LHCN-M2 (cell line): ENCODE measurements at places on chromosomes 4 and X. TPM values are rescaled to one million over a fixed set of nuclear protein-coding genes. Genes with fewer than 3 reads are reported as not detected.
A peak's percentile ranks its signal among the peaks of the same experiment; 100 is the strongest.

DNA sequence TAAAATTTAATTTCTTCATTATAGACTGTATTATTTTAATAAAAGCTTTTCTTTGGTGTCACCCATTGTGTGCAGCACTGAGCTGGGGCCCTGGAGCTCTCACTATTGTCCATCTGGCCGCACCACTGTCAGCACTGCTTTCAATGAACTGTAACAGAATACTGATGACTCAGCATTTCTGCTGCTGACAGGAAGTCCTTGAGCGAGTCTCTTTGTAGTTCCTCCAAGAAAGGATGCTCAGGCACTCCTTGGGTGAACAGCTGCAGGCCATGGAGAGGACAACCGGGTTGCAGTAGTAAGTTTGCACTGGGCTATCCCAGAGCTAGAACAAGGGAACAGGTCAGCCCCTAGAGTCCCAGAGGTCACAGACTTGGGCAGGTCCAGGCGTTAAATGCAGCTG lies 81.6 kb downstream of the SORBS2 start:
- peak; percentile 82 for DNase-seq

DNA sequence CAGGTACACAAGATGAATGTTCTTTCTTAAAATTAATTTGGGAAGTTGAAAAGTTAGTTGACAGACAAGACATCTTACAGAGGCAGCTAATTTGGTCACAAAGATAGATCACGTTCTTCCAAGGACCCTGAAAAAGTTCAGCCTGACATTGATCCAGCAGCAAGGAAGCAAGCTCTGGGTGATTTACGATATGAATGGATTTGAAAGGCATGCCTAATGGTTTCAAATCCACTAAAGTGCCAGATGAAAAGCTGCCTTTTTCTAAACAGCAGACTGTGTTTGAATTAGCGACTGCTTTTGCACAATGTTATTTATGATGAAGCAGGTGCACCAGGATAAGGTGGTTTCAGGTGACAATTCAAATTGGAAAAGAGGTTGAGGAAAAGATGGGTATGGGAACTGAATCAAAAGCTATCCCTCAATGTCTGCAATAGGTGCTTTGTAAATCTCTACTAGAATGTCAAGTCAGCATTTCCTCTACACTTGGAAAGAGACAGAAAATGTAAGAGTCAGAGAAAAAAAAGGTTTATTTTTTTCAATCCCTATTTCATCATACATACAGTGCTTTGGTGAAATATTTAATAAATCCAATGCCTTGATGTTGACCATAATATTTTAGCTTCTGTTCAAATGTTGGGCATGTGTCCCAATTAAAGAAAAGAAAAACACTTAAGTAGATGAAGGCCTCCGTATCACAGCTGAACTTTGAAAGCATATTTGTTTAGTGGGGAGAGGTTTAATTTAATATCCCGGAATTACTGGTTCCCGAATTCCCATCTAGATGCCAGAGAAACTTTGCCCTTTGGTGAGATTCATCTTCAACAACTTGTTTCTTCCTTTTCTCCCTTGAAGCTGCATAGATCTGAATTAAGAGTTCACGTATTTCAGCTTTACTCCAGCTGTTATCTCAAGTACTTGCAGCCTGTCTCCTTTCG lies 6.0 kb downstream of the RASGEF1B start:
- DNase-seq: no peak

The TMEM271 gene
- not detected in 2 replicates for total RNA-seq

The TMPRSS11D gene
- not detected in 2 replicates for total RNA-seq
